ENCODE measurements at places on chromosomes 3 and 15.

DNA sequence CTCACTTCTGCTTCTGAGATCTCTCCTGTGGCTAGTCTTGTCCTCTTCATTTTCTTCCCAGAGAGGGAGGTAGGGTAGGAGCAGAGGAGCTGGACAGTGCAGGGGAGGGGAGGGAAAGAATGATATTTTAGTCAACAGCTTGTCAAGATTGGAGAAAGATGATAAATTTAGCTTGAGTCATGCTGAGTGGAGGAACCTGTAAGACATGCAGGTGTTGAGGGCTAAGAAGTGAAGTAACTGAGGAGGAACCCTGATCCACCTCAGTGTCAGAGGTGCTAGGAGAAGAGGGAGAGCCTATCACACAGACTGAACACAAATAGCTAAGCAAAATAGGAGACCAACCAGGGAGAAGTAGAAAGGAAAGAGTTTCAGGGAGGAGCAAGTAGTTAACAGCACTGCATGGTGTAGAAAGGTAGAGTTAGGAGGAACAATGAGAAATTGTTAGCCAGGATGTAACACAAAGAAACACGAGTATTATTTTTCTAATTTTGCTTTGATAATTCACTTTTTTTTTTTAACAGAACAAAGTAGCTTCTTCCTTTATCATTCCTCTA, 108.2 kb upstream of the CHRM5 start:
- DNase-seq: no peak

DNA sequence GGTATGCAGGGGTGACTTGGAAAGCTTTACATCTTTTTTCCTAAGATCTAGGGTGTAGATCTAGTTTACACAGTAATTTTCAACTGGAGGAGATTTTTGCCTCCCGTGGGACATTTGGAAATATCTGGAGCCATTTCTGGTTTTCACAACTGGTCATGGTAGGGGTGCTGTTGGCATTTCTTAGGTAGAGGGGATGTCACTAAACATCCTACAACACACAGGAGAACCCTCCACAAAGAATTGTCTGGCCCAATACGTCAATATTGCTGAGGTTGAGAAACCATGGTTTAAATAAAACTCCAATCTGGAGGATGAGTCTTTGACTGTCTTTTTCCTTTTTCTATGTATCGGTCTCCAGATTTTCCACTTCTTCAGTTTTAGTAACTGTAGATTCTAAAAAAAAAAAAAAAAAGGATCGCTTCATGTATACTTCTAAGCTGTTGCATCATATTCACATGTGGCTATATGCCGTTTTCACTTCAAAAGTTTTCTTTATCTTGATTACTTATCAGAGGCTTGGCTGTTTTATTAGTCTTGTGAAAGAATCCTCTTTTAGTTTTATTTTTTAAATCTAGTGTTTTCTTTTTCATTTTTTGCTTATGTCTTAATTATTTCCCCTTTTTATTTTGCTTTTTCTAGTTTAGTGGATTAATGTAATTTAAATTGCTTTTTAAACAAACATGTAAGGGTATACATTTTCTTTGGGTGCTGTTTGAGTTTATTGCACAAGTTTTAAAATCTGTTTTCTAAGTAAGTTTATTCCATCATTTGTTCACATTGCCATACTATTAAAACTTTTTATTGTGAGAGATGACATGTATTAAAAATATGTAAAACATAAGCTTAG, 21.2 kb downstream of the UBE2Q2 start:
- no peak for DNase-seq

DNA sequence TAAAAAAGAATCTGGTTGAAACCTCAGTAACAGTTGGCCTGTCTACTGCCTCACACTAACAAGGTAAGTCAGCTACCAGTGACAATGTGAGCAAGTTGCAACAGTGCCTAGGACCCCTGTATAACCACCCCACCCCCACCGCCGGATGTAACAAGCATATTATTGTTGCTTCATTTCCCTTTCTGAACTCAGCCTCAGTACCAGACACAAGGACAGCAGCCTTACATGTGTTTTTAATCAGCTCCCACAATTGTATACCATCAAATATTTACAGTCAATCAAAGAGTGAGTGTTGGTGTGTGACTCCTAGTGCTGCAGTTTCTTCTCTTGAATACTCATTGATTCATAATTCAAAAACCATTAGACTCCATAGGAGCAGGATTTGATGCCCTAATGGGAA, 96.4 kb downstream of the PYDC2 start:
- DNase-seq: no peak

DNA sequence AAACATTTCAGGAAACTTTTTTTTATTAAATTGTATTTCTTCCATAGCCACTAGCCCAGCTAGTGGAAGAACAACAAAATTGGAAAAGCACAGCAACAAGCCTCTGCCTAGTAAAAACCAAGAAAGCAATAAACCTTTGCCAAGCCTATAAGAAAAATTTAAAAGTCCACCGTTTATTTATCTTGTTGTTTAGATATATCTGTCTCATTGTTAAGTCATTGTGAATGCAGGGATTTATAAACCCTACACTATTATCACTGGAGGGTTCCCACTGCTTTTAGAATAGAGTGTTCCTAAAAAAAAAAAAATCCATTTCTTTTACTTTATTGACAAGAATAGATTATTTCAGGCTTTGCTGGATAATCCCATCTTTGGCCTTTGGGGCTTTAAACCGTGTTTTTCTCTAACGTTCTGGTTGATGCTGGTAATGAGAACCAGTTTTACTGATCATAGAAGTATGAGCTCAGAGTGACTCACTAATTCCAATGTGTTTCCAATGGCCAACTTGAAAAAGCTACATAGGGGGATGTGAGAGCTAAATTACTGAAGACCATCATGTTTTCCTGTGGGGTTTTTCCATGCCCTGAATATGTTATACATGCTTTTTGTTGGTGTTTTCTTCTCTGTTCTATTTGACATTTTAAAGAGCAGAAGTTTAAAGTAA, 634.1 kb downstream of the RBMS3 start:
- no peak for DNase-seq

GRCh38 chr3:194312743-194313281, 38.3 kb downstream of the CPN2 start:
- DNase-seq: no peak

- no peak for DNase-seq
These were observed 57.5 kb upstream of the PRR23E start for GRCh38 chr3:127135241-127136023.

DNA sequence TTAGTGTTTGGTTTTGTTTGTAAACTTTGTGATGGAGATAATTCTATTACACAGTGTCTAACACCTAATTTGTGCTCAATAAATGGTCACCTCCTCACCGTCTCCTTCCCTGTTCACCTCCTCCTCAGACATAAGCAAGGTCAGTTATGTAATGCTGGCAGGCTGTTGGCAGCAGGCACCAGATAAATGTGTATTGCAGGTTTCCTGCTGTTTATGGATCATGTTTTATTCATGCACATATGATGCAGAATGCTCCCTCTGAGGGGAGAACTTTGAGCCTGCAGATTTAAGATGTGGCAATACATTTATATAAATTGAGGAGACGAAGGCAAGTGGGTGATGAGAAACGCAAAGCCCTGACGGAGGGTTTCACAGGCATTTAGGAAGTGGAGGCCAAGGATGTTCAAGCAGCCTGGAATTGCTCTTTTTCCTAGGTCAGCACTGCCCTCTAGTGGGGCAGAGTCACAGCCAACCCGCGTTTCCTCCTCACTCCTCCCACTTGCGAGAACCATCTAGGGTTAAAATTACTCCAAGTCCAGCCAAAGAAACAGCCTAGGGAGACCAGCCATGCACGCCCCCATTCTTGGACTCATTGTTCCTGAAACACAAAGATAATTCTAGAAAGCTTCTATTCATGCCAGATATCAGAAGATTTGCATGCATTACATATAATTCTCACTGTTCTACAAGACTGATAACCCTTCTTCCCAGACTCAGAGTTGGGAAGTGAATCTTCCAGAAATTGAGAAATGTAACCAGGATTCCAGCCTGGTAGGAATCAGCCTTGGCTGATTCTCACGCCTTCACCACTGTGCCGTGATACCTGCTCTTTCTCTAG, 228.7 kb downstream of the SLCO3A1 start:
- peak; percentile 38 for DNase-seq

DNA sequence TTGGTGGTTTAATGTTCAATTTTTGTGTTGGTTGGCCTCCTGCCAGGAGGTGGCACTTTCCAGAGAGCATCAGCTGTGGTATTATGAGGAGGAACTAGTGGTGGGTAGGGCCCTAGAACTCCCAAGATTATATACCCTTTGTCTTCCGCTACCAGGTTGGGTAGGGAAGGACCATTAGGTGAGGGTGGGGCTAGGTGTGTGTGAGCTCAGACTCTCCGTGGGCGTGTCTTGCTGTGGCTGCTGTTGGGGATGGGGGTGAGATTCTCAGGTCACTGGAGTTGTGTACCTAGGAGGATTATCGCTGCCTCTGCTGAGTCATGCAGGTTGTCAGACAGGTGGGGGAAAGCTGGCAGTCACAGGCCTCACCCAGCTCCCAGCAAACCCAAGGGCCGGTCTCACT, 187.1 kb downstream of the DPH6 start:
- no peak for DNase-seq

GRCh38 chr3:189748046-189748445, 116.9 kb downstream of the TP63 start:
- DNase-seq: no peak

- peak; percentile 74 for DNase-seq
These were observed at the start of gene ELL3 for GRCh38 chr15:43776718-43777266. Gene ELL3 (minus strand): TSS chr15:43776966. CDS start chr15:43776901, 65 bp downstream.

- no peak for DNase-seq
These were observed 91.8 kb upstream of the WDR72 start for GRCh38 chr15:53851110-53851848.

GRCh38 chr3:151918253-151919029, 45.0 kb downstream of the SUCNR1 start:
- no peak for DNase-seq

DNA sequence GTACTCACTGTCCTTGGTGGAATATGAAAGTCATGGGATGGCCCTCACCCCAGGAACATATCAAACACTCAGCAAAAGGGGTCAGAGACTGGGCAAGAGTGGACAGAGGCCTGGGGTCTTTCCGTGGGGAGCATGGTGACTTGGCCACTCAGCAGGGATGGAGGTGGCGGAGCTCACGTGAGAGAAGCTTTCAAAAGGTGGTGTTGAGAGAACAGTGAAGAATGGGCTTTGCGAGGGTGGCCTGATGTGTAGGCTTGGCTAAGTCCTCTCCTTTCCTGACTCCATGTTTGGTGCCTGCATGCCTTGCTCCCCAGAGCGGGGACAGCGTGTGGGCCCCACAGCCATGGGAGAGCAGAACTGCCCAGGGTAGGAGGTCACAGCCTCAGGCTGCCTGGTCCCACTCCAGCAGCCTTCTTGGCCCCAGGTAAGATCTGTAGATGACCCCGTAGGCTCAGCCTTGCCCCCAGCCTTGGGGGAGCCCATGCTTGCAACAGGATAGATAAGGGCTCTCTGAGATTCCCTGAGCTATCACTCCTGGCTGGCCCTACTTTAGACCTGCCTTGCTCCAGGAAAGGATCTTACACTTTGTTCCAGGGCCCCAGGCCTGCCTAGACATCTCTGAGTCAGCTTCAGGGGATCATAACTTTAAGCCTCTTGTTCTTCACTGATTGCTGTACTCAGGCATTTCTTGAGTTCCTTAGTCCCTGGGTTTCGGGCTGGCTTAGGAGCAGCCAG, 17.0 kb downstream of the RPLP1 start:
- DNase-seq: no peak

GRCh38 chr3:35562141-35562540, 77.2 kb upstream of the ARPP21 start:
- no peak for DNase-seq

DNA sequence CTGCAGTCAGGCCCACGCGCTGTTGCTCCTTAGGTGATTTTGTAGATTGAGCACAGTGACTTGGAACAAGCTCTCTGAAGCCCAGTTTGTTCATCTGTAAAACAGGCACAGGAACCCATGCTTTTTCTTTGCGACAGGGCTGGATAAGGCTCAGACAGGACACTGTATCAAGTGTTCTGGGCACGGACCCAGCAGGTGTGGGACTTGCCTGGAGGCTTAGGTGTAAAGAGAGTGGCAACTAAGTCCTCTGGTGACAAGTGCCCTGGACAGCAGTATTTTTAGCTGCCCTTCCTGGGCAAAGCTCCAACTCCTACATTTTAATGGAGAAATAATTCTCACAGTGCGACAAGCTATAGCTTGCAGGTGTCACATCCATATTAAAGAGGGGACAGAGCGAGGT, 32.2 kb downstream of the CD276 start:
- no peak for DNase-seq

- no peak for DNase-seq
These were observed 35.3 kb downstream of the KLHL25 start for GRCh38 chr15:85759376-85759775.

- no peak for DNase-seq
These were observed 1120.0 kb downstream of the IGSF11 start for GRCh38 chr3:117914540-117915100.

- DNase-seq: no peak
These were observed 107.6 kb upstream of the FGF7 start for GRCh38 chr15:49315391-49315823.

DNA sequence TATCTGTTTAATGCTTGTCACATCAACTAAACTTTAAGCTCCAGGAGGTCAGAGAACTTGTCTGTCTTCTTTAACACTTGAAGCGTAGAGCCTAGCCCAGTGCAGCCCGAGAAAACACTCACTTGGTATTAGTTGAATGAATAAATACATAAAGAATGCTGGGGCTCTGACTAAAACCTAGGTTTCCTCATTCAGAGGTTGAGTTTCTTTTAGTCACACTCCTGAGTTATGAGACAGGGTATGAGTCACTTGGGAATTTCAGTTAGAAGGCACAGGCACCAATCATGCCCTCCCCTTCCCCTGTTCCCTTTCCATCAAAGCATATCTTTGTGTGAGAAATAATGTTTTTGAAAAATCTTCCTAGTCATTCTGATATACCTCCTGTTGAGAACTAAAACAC, 589.8 kb upstream of the DPPA4 start:
- DNase-seq: no peak

DNA sequence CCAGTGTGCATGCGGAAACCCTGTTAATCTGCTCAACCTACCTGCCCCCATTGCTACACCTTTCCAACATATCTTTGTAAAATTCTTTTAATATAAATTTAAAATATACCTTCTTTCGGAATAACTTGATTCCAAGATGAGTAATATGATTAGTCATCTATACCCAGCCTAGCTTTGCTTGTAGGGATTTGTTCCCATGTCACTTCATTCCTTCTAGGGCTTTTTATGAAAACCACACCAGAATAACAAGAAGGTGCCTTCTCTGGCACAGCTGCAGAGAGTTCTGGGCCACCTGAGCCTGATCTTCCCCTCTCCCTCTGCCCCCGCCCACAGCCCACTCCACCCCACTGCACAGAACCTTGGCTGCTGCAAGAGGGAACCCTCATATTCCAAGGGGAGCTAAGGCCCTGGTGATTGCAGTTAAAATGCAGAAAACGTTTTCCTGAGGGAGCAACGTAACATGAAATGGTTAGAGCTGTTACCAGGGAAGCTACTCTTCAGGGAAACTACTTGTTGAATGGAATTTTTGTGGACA, 38.6 kb upstream of the HACD2 start:
- DNase-seq: no peak

GRCh38 chr3:74055061-74055460, 430.3 kb upstream of the PDZRN3 start:
- no peak for DNase-seq

- DNase-seq: no peak
These were observed 103.8 kb downstream of the RBMS3 start for GRCh38 chr3:29384640-29385039.

All from activated CD4-positive, alpha-beta T cell treated with anti-CD3 and anti-CD28 coated beads, Interleukin-2, amount 50 U/mL, for 1 hour (primary cell).